Peyer's patch (tissue), 4 donors: ENCODE measurements at places on chromosomes 5 and 9. TPM values are rescaled to one million over a fixed set of nuclear protein-coding genes. Genes with fewer than 3 reads are reported as not detected.

GRCh38 chr5:177195307-177195952, 61.9 kb downstream of the NSD1 start:
- H3K4me1 ChIP-seq, result no peaks in the 10 kb centered on the region
- H3K36me3 ChIP-seq, result peaks cover 78% of the 10 kb centered on the region
- no peak overlapping the region for H3K27ac ChIP-seq
- H3K4me3 ChIP-seq, result no peak overlapping the region

DNA sequence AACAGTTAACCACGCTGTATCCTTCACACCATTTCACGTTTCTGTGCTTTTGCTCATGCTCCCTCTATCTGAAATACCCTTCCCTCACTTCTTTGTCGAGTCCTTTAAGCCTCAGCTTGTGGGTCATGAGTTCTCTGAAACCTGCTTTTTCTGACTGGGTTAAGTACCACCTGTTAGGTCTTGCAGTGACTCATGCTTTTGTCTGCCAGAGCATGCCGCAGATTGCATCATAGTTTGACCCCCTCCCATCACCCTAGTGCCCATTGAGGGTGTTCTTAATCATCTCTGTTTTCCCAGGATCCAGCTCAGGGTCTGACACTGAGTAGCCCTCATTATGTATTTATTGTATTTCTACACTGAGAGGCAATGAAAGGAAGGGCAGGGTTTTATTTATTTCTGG, 190.2 kb downstream of the ASTN2 start:
- no peak overlapping the region for H3K27ac ChIP-seq
- no peaks in the 10 kb centered on the region for H3K36me3 ChIP-seq
- H3K27me3 ChIP-seq, result no peaks in the 10 kb centered on the region
- DNase-seq, result no peak
- H3K4me1 ChIP-seq, result no peaks in the 10 kb centered on the region

- H3K27me3 ChIP-seq, result no peaks in the 10 kb centered on the region
- no peaks in the 10 kb centered on the region for H3K36me3 ChIP-seq
- no peaks in the 10 kb centered on the region for H3K4me1 ChIP-seq
- H3K4me3 ChIP-seq, result no peak overlapping the region
Observed at GRCh38 chr5:2985718-2986117, 234.2 kb upstream of the IRX2 start.

DNA sequence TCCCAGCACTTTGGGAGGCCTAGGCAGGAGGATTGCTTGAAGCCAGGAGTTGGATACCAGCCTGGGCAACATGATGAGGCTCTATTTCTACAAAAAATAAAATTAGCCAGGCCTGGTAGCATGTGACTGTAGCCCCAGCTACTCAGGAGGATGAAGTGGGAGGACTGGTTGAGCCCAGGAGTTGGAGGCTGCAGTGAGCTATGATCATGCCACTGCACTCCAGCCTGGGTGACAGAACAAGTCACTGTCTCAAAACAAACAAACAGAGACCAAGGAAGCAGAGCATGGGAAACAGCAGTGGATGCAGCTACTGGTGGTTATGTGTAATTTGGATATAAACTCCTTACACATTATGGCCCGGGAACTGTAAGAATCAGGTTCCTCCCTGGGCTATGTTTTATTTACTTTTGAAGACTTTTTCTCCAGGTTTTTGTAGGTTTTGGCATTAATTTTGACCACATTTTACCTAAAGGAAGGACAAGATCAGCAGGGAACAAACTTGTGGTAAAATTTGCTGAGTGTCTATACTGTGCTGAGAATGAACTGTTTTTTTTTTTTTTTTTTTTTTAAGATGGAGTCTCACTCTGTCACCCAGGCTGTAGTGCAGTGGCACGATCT, 8.3 kb downstream of the KIF2A start:
- no peak for DNase-seq
- peaks cover 17% of the 10 kb centered on the region for H3K4me1 ChIP-seq
- H3K27me3 ChIP-seq, result no peaks in the 10 kb centered on the region
- no peaks in the 10 kb centered on the region for H3K36me3 ChIP-seq
- no peak overlapping the region for H3K4me3 ChIP-seq
- H3K27ac ChIP-seq, result no peak overlapping the region

GRCh38 chr5:88394536-88395175, 126.0 kb upstream of the TMEM161B start:
- H3K27ac ChIP-seq, result no peak overlapping the region
- H3K27me3 ChIP-seq, result no peaks in the 10 kb centered on the region
- no peaks in the 10 kb centered on the region for H3K4me1 ChIP-seq
- no peak for DNase-seq

The MYMK gene
- total RNA-seq, result not detected

DNA sequence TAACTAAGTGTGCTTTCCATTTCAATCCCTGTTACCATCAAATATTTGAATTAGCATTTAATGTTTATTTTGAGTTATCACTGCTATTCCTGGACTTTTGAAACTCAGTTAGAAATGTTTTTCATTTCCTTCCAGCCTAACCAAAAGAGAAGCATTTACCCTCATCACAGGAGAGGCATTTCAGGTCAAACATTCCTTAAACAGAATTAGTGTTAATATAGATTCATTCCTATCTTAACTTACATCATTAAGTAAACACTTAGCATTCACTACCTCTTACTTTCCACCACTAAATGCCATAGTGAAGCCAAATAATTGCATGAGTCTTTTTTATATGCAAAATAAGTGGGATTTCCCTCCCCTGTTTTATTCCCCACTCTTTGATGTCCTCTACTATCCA, 136.6 kb upstream of the OR13F1 start:
- no peak for DNase-seq
- H3K27ac ChIP-seq, result no peak overlapping the region
- no peaks in the 10 kb centered on the region for H3K27me3 ChIP-seq
- no peak overlapping the region for H3K4me3 ChIP-seq
- H3K36me3 ChIP-seq, result no peaks in the 10 kb centered on the region

GRCh38 chr5:117060099-117060498, 485.5 kb upstream of the SEMA6A start:
- no peaks in the 10 kb centered on the region for H3K4me1 ChIP-seq
- H3K27ac ChIP-seq, result no peak overlapping the region
- DNase-seq, result no peak
- no peaks in the 10 kb centered on the region for H3K36me3 ChIP-seq
- no peaks in the 10 kb centered on the region for H3K27me3 ChIP-seq

The LCN6 gene
- total RNA-seq, result 5.5 TPM

The AGXT2 gene
- total RNA-seq, result 5.5 TPM
